M059J (cell line): ENCODE measurements at places on chromosomes 1 and 21. TPM values are rescaled to one million over a fixed set of nuclear protein-coding genes. Genes with fewer than 3 reads are reported as not detected.

- peak; percentile 75 for DNase-seq
These were observed 20.8 kb downstream of the NAV1 start for GRCh38 chr1:201559679-201560162.

DNA sequence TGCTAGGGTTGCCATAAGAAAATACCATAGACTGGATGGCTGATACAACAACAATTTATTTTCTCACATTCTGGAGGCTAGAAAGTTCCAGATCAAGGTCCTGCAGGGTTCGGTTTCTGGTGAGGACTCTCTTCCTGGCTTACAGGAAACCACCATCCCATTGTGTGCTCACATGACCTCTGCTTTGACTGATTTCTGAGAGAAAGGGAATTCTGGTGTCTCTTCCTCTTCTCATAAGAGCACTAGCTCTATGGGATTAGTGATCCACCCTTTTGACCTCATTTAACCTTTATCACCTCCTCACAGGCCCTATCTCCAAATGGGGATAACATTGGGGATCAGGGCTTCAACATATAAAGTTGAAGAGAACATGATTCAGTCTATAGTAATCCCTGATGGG lies 47.5 kb downstream of the MRPL39 start:
- DNase-seq, result no peak

GRCh38 chr1:151653397-151653796 lies 41.5 kb downstream of the SNX27 start:
- peak; percentile 4 for DNase-seq

EXO1 gene
- 25.0 and 36.8 TPM in 2 replicates for total RNA-seq

AVPR1B gene
- total RNA-seq, result not detected in 2 replicates

- DNase-seq, result no peak
These were observed 9.7 kb upstream of the IFI16 start for GRCh38 chr1:159000070-159000409.

- DNase-seq, result no peak
These were observed 2.8 kb downstream of the AGTRAP start for GRCh38 chr1:11738783-11739182.

SELL gene
- 0.15 TPM in 1 of 2 replicates, not detected in the other for total RNA-seq

ACTN2 gene
- 0.02 TPM in 1 of 2 replicates, not detected in the other for total RNA-seq

PEX19 gene
- total RNA-seq, result 60.1 and 97.2 TPM in 2 replicates

GALNT2 gene
- total RNA-seq, result 39.0 and 65.1 TPM in 2 replicates
